Mesenteric fat pad (tissue), 1 donor: ENCODE measurements at places on chromosomes 7 and 10.

- no peak for DNase-seq
Observed at GRCh38 chr7:131241386-131241785, 86.3 kb upstream of the MKLN1 start.

- no peak for DNase-seq
Observed at GRCh38 chr7:129279757-129280156, 54.9 kb downstream of the AHCYL2 start.

DNA sequence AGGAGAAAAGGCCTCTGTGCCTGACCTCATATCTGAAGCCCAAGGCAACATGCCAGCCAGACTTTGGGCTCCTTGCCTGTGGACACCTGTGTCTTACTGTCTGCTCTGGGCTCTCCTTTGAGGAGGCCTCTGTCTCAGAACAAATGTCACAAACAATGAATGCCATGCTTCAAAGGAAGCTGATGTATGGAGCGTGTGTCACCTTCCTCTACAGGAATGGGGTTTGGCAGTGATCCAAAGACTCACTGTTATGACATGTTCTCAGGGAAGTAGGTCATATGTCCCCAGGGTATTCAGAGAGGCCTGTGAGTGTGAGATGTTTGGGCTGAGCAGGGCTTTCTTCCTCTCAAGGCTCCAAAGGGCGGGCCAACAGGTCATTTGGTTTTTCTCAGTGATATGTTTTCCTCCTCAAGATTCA lies 38.4 kb downstream of the PTPRE start:
- DNase-seq: no peak

DNA sequence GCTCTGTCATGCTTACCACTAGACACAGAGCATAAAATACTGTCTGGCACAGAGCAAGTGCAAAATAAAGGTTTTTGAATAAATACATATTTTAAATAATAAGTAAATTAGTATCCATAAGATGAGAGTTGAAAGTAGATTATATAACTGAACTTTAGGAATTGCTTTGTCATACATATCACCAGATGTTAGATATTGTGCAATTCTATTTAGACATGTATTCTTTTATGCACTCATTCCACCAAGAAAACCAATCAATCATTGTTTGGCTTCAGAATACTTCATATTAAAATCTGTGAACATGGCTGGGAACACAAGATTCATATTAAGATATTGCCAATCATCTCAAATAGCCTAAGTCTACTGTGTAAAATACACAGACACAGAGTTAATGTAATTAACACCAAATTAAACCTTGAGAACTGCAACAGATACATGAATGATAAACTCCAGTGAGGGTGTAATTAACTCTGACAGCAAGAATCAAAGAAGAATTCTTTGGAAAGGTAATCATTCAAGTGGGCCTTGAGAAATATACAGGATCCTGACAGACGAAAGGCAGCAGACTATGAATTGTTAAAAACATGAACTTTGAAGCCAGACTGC lies 201.0 kb upstream of the PTN start:
- no peak for DNase-seq

- no peak for DNase-seq
Observed at GRCh38 chr7:139914306-139915267, 85.5 kb downstream of the TBXAS1 start.
